ENCODE measurements at places on chromosomes 5 and 9. TPM values are rescaled to one million over a fixed set of nuclear protein-coding genes. Genes with fewer than 3 reads are reported as not detected.

DNA sequence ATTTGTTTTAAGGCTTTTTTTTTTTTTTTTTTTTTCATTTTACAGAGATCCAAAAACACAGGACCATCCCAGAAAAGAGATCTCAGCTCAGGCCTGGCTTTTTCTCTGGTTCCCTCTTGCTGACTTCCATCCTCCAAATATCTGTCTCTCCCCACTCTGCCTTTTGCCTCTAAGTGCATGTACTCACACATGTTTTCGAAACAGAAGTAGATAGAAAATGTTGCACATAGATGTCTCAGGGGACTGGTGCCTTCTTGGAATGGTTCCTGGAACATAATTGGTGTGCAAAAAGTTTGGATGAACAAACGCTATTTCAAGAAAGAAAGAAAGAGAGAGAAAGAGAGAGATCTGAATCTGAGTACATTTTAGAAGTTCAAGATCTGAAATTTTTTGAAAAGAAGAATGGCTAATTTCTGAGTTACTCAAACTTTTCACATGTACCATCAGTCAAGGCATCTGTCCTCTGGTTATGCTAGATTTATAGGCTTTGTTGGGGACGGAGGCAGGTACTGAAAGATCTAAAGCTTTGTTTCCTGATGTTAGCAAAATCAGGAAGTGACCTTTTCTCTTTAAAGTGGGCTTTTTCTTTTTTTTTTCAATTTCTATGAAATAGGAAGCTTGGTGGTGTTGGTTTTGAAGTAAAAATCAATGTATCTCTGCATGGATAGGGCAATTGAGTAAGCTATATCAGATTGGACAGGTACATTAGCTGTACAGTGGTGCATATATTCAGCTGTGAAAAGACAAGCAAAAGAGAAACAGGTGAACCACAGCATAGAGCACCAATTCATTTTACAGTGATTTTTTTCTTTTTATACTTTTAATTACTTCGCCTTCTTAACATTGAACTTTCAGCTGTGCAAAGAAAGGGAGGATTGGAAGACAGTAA lies 8.5 kb upstream of the TNFSF8 start:
- ATAC-seq, result no peak

DNA sequence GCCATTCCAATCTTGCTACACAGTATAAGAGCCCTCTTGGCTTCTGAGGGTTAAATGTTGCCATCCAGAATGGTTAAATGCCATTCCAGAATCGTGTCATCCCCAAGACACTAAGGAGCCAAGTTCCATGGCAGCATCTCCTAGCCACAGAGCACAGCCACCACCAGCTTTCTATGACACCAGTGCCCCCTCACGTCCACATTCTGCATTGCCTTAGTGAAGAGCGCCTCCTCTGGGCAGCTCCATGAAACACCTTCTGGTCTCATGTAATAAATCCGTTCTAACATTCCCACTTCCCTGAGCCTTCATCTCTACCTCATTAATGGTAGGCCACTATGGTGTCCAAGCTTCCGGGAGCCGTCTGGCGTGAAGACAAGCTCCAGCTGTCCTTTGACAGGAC lies 12.4 kb downstream of the CBY3 start:
- peak; percentile 91 for ATAC-seq

DNA sequence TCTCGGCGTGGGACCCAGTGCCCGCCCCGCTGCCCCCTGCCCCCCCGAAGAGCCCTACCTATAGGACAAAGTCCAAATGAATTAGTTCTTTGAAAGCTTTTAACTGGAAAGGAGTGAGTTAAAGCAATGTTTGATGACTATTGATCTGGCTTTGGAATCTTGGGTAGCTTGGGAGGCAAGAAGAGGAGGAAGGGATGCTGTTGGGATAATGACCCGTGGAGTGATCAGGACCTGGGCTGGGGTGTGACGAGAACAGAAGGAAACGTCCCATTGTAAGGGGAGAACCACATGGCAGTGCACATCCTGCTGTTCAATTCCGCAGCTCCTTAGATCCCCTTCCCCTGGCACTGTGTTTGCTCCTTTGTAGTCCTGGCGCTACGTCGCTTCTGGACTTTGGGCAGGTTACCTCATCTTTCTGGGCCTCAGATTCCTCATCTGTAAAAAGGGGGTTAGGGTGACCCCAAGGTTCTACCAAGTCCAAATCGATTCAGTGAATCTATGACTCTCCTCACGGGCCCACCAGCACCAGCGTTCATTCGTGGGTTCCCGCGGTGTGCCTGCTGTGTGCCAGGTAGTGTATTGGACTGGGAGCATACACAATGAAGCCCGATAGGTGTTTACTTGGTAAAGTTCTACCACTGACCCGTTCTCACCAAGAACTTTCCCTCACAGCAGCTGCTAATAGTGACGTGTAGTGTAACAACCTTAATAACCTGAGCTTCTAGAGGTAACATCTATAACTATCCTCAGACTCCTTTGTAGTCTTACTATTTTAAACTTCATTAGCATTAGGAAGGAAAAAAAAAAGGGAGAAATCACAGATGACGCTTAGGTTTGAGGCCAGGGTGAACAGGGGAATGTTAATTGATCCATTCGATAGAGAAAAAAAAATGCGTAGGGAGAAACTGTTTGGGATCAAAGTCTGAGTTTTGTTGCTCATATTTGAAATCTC lies 1.1 kb upstream of the NADK2 start:
- ATAC-seq, result no peak

DNA sequence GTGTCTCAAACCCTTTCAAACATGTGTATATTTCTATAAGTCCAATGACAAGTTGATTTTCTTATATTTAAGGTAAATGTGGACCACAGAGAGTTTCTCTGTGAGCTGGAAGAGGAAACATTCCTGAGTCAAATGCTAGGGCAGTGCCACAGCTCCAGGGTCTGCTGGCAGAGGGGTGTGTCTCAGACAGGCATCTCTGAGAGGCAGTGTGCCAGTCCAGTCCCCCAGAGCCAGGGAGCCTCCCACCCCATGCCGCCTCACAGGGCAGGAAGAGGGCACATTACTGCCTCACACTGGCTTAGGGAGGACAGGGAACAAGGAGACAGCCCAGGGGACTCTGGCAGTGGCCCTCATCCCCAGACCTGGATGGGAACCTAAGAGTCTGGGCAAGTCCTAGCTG lies 120.2 kb downstream of the TENT4A start:
- no peak for ATAC-seq

DNA sequence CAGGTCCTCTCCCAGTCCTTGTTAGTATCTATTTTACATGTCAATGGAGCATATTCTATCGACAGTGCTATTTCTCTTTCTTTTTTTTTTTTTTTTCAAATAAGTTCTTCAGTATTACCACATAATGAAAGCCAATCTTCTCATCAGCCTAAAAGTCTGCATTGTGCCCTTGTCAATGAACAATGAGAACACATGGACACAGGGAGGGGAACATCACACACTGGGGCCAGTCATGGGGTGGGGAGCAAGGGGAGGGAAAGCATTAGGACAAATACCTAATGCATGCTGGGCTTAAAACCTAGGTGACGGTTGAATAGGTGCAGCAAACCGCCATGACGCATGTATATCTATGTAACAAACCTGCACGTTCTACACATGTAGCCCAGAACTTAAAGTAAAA lies 47.7 kb upstream of the TEX48 start:
- ATAC-seq, result no peak

DNA sequence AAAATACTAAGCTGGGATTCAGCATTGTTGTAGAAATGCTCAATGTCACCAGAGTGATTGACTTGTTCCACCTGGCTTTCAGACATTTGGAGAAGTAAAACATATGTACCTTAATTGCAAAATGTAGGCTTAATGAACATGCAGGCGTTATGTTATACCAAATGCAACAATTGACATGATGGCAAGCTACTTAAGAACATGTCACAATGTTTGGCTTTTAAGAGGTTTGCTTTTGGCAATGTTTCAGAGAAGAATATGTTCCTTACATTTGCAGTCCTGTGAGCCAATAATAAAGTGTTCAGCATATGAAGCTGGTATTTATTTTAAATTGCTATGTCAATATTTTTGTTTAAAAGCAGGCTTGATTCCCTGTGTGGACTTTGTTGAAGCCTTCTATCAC lies 111.7 kb upstream of the NUDT12 start:
- ATAC-seq, result no peak

- ATAC-seq, result no peak
These were observed 15.4 kb upstream of the TNFSF8 start for GRCh38 chr9:114945616-114946412.

DNA sequence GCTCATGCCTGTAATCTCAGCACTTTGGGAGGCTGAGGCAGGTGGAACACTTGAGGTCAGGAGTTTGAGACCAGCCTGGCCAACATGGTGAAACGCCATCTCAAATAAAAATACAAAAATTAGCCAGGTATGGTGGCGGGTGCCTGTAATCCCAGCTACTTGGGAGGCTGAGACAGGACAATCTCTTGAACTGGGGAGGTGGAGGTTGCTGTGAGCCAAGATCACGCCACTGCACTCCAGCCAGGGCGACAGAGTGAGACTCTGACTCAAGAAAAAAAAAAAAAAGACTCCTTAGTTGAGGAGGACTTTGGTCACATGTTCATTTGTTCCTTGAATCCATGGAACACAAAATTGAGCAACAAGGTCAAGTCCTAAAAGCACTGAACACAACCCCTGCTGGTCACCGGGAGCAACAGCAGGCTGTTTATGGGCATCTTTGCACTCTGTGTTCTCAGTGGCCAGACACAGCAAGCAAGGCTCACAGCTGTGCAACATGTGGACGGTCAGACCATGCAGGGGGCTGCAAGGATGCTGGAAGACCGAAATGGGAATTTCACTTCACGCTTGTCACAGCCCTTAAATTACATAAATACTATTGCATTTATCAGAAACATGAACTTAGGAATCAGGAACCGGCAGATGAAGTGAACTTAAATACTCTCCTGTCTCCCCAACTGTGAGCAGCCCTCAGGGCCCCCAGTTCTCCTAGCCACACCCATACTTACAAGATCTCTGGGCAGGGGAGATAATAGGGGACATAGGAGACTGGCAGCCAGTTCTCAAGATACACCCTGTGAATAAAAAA lies 2.8 kb downstream of the GBGT1 start:
- no peak for ATAC-seq

DNA sequence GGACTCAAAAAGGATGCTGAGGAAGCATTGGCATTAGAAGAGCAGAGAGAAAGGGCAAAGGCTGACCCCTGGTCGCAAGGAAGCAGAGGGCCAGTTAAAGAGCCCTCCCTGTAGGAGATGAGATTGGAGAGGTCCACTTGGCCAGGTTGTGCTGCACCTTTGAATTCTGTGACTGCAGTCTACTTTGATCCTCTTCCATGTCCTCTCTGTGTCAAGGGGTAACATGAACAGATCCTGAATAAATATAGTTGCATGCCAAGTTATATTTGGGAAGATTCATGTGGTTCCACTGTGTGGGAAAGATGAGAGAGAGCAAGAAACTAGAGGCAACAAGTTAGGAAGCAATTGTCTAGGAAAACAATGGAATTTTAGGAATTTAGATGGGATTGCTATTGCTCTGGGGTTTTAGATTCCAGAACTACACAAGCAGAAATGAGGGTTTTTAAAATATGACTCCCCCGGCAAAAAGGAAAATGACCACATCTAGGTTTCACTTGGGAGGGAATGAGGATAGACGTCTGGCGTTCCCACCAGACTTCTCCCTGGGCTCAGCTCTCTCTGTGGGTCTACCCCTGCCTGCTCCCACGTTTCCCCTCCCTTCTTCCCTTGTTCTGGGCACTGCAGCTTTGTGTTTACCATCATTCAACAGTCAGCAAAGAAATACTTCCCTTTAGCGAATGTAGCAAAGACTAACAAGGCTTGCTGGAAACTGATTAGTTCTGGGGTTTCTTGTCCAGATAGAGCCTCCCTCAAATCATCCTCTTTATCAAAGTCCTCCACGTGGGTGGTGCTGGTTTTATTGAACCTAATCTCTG lies 63.6 kb downstream of the SNX18 start:
- no peak for ATAC-seq

GRCh38 chr9:136777359-136777758 lies 13.0 kb upstream of the LCN15 start:
- ATAC-seq, result no peak

GRCh38 chr5:106862450-106863193 lies 808.1 kb downstream of the EFNA5 start:
- no peak for ATAC-seq

- ATAC-seq, result no peak
These were observed 256.7 kb downstream of the IRX1 start for GRCh38 chr5:3852161-3852916.

GRCh38 chr9:5851445-5851844 lies 18.5 kb upstream of the ERMP1 start:
- peak; percentile 68 for ATAC-seq

The RNF180 gene
- total RNA-seq, result 5.5 TPM

The COL15A1 gene
- 0.22 TPM for total RNA-seq

The TLX3 gene
- total RNA-seq, result not detected
